ENCODE measurements at places on chromosomes 16 and 17.

- no peak for DNase-seq
Observed at GRCh38 chr17:36088670-36089338, 1.1 kb downstream of the CCL3 start.

GRCh38 chr17:49952912-49953497, 16.0 kb upstream of the DLX4 start:
- no peak for DNase-seq

DNA sequence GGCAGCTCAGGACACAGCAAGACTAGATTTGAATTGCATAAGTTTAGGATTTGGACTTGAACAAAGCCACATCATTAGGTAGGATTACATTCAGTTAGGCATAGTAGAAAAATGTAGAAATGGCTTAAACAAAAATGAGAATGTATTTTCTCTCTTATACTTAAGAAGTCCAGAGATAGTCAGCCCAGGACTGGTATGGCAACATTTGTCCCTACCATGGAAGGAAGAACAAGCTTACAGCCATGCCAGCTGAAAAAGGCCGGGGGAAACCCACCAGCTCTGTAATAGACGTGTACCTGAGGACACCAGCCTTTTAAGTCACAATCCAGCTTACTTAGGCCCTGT, 11.2 kb upstream of the TMIGD1 start:
- DNase-seq, result no peak

GRCh38 chr17:45314741-45315647, 1.8 kb downstream of the MAP3K14 start:
- no peak for DNase-seq

GRCh38 chr17:50798424-50799288, 31.3 kb upstream of the ANKRD40CL start:
- no peak for DNase-seq

DNA sequence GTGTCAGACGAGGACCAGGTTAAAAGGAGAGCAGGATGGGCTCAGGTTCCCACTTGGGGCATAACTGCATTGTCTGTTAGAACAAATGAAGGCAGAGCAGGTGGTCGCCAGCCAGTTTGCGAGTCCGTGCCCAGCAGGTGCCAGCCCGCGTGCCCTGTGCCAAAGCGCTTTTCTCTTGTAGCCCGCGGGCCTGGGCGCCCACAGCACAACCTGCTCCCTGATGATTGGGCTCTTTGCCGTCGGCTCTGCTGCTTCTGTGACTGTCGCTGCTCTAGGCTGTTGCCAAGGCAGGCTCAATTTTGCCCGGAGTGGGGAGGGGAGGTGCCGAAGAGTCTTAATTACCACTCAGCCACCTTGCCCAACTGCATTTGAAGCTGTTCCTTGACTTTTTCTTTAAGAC, 21.1 kb downstream of the KNOP1 start:
- DNase-seq, result no peak

- no peak for DNase-seq
Observed at GRCh38 chr17:49443862-49444261, 29.2 kb upstream of the PHB1 start.

Measured in stimulated activated CD4-positive, alpha-beta T cell treated with anti-CD3 and anti-CD28 coated beads, TNF-alpha, amount 100 ng/mL, for 24 hours (primary cell).